ENCODE measurements at places on chromosomes 3 and 15.
A peak's percentile ranks its signal among the peaks of the same experiment; 100 is the strongest.

- peak; percentile 14 for DNase-seq
Measured at GRCh38 chr3:111080413-111080812, 8.8 kb downstream of the NECTIN3 start.

DNA sequence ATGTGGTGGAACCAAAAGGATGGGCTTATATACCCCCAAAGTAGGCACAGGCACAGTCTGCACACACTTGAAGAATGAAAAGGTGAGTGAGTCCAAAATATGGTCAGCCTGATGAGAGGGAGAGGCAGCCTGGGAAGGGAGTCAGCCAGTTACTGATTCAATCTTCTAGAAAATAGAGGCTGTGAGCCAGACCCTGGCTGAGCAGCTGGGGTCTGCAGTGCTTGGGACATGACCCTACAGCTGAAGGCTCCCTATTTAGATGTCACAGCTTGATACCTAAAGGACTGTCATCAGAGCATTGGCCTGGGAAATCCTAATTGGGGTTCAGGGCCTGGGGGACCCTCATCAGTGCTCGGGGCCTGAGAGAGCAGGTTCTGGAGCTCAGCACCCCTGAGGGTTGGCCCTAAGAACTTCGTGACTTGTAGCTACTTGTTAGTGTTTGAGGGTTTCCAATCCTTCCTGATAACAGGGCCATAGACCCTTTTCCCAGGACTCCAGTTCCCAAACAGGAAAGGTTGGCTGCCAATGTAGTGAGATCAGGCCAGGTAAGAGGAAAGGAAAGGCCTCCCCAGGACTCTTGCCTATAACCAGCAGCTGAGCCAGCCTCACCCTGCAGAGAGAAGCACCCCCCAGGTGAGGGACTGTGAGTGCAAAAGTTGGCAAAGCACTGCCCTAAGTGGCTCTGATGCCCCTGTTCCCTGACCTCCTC lies 54.7 kb upstream of the SLCO2A1 start:
- no peak for DNase-seq

DNA sequence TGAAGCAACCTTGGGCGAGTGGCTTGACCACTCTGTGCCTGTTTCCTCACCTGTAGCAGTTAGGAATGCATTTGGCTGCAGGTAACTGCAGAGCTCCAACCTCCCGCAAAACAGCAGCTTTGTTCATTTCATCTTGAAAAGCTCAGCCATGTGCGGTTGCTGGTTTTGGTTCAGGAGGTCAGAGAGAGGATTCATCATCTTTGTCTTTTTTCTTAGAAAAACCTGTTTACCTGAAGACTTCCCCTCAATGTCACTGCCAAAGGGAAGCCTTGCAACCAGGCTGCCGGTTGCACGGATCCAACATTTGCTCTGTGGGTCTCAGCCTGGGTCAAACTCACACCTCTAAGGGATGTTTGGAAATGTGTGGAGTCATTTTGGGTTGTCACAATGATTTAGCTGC lies 16.4 kb upstream of the FURIN start:
- no peak for DNase-seq

DNA sequence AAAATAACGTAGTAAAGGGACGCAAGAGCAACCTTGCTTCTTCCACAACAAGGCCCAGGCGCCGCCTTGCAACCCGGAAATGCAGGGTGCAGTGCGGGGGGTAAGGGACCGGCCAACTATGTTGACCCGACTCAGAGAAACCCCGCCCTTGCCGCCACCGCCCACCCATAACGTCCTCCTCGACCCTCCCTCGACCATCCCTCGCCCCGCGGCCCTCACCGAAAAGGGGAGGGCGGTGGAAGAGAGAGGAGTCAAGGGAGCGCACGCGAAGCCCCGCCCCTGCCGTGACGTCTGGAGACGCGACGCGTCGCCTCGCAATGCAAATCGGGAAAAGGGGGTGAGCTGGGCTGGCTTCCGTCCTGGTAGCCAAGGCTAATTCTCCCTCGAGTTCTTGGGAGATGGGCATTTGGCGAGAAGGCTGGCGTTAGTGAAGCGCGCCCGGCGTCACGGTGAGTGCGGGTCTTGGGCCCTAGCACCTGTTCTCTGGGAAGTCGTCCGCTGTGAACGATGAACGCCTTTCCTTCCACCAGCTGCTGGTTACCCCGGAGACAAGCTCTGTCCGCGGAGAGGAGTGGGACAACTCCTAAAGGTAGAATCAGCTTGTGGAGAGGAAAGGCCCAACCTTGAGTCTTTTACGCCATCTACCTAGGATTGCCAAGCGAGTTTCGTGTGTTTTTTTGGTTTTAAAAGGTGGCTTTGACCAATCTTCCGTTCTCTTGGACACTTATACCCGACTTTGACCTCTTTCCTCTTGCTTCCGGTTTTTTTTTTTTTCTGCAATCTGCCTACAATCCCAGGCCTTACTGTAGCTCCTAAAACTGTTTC lies at the start of gene USP8:
USP8 (plus strand) TSS at position 340 of the 825 bp plus-strand sequence. CDS start 14,669 bp downstream, outside the sequence.
- peak; percentile 95 for DNase-seq

DNA sequence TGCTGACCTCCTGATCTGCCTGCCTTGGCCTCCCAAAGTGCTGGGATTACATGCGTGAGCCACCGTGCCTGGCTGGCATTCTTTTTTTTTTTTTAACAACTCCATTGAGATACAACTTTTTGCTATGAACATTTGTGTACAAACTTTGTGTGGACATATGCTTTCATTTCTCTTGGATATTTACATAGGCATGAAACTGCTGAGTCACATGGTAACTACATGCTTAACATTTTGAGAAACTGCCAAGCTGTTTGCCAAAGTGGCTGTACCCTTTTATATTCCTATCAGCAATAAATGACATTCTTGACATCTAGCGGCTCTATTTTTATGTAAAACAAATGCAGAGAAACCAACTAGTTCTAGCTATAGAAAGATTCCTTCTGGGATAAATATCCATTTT lies 8.7 kb upstream of the YEATS2 start:
- DNase-seq = no peak

DNA sequence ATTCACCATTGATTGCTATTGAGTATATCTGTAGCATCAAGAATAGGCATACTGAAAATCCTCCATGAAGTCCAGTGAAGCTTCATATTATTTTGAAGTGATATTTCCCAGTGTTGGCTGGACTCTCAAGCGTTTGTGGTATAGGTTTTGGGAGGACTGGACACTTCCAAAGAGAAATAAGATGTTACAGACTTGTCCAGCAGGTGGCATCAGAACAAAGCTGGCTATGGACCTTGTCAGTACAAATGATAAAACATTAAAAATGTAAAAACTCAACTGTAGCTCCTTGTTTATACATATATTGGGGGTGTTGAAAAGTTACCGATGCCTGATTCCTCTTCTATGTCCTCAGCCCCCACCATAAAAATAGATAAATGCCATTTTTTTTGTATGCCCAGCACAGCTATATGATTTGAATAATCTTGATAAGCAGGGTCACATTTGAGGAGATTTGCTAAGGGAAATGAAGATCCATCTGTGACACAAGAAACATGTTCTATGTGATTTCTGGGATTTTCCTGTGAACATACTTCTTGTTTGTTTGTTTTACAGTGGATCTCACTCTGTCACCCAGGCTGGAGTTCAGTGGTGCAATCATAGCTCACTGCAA lies 54.5 kb upstream of the GOLGA6B start:
- DNase-seq = peak; percentile 4

GRCh38 chr3:53693451-53693850 lies 152.8 kb downstream of the CHDH start:
- DNase-seq = no peak

DNA sequence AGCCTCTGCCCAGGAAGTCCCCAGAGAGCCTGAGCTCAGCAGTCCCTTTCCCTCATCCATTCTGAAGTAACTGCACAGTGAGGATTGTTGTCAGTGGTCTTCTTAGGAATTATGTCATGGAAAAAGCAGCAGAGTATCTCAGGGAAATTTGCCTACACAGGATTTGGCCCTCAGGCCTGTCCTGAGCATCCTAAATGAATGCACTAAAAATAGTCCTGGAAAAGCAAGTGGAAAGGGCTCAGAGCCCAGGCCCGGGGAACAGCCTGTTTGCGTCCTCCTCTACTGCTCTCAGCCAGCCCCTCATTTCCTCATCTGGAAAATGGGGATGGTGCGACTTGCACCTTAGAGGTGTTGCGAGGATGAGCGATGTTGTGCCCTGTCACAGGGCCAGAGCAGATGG lies 21.6 kb downstream of the LYSMD4 start:
- DNase-seq = no peak

- DNase-seq = no peak
Measured at GRCh38 chr15:100090411-100090810, 251.4 kb downstream of the ADAMTS17 start.
